ENCODE measurements at places on chromosomes 16 and 17. TPM values are rescaled to one million over a fixed set of nuclear protein-coding genes. Genes with fewer than 3 reads are reported as not detected.

The ATP6V0C gene
- polyA plus RNA-seq, result 642 TPM

- no peak overlapping the region for H3K27ac ChIP-seq
- no peaks in the 10 kb centered on the region for H3K27me3 ChIP-seq
- no peak overlapping the region for H3K4me3 ChIP-seq
- H3K36me3 ChIP-seq, result no peaks in the 10 kb centered on the region
- no peak for DNase-seq
- H3K4me1 ChIP-seq, result peaks cover 4% of the 10 kb centered on the region
These were observed 57.3 kb downstream of the CACNG5 start for GRCh38 chr17:66892246-66892645.

The CBFA2T3 gene
- polyA plus RNA-seq, result 17.5 TPM

GRCh38 chr16:31179747-31180459 lies at the start of gene FUS:
FUS (plus strand) TSS chr16:31180139; CDS start chr16:31180215, 76 bp downstream.
- peaks cover 33% of the 10 kb centered on the region for H3K4me1 ChIP-seq
- peak within 1 kb of the TSS; percentile 96 for H3K27ac ChIP-seq
- DNase-seq, result peak; percentile 88
- no peaks in the 10 kb centered on the region for H3K27me3 ChIP-seq
- peaks cover 27% of the 10 kb centered on the region for H3K36me3 ChIP-seq

DNA sequence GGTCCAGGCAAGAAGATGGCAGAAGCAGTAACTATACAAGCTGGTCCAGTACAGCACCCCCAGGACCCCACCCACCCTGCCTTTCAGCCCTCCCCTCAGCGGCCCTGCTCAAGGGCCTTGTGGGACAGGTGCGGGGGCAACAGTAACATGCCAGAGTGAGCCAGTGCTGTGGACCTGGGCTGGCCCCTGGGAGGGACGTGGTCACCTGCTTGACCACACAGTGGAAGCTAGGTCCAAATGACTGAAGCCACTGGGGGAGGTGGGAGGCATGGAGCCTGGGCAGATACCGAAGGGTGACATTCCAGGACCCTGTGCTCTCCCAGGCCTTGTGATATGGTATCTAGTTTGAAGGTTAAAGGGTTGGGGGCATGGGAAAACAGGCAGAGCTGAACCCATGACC lies 17.3 kb downstream of the ATP6V0D1 start:
- no peak overlapping the region for H3K27ac ChIP-seq
- H3K4me3 ChIP-seq, result no peak overlapping the region
- DNase-seq, result no peak

The ASGR2 gene
- 0.24 TPM for polyA plus RNA-seq

DNA sequence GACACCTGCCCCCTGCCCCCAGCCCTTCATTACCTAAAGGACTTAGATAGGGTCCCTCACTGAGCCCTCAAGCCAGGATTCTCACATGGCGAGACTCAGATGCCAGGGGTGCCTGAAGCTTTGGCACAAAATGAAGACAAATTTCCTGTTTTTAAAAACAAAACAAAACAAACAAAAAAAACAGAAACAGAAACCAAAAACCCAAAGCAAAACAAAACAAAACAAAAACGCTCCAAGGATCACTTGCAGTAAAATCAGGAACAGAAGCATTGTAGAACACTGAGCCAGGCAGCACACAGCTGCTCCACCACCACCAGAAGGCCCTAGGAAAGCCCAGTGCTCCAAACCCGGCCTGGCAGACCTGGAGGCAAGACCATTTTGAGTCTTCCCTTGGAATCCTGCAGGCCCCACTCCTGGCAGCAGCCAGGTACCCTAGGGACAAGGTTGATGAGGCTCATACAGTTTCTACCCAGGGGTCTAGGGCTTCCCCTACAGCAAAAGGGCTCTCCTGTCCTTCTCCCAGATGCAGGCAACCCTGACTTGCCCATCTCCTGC lies 20.8 kb downstream of the MYO18A start:
- DNase-seq, result no peak
- no peaks in the 10 kb centered on the region for H3K27me3 ChIP-seq
- H3K27ac ChIP-seq, result peak overlapping the region; percentile 60
- peaks cover 37% of the 10 kb centered on the region for H3K36me3 ChIP-seq

- H3K27me3 ChIP-seq, result no peaks in the 10 kb centered on the region
- no peak overlapping the region for H3K4me3 ChIP-seq
- DNase-seq, result no peak
These were observed 19.2 kb downstream of the RABEP2 start for GRCh38 chr16:28905800-28906372.

DNA sequence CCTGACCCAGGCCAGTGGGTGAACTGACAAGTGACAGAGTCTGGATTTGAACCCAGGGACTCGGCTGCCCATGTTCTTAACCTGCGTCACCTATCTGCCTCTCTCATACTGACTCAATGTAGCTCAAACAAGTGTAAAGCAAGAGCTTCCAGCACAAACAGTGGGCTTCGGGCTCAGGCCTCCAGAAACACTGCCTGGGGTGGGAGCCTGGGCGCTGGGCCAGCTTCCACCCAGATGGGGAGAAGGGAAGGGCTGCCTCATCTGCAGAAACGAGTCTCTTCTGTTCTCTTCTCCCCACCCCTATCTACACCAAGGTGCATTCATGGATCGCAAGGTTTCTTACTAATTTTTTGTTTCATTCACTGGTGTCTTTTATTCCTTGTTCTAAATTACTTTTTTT lies 1.3 kb downstream of the CDRT4 start:
- peaks cover 3% of the 10 kb centered on the region for H3K36me3 ChIP-seq
- no peaks in the 10 kb centered on the region for H3K27me3 ChIP-seq
- no peak overlapping the region for H3K4me3 ChIP-seq
- no peak overlapping the region for H3K27ac ChIP-seq

DNA sequence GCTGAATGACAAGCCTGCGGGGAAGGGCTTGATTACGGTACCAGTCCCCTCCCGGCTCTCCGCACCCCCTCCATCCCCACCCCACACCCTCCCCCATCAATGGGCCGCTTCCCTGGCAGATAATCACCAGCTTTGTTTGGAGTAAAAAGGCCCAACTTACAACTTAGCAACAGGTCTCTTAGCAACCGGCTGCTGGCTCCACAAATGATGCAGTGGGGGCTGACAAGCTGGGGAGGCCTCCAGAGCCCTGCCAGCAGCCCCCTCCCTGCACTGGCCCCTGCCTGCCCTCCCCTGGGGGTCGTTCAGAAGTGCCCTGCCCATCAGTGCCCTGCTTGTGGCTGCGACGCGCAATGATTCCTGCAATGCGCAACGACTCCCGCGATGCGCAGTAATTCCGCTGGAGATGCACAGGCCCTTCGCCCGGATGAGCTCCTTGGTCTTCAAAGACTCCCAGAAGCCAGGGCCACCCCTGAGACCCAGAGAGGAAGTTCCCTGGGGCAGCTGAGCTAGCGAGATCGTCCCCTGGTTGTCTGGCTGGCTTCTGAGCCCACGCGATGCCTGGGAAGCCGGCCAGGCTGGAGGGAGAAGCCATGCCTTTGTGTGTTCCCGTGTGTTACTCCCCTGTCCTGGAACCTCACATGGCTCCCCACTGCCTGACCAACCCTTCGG lies 23.3 kb downstream of the CPNE2 start:
- H3K4me3 ChIP-seq, result peak overlapping the region; percentile 9
- H3K36me3 ChIP-seq, result peaks cover 74% of the 10 kb centered on the region
- H3K27me3 ChIP-seq, result no peaks in the 10 kb centered on the region
- peaks cover 58% of the 10 kb centered on the region for H3K4me1 ChIP-seq

The SLC5A11 gene
- polyA plus RNA-seq, result 0.22 TPM

DNA sequence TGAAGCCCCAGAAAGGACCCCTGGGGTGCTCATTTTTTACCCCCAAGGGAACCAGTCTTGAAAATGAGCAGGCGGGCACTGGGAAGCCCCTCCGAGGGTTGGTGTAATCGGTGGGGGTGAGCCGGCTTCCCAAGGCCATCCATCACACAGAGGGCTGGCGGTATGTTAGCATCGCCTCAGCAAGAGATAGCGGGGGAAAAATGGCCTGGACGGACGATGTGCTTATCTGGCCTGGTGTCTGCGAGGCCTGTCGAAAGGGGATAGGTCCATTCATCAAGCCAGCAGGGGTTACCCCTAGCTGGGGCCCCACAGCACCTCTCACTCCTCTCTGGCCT lies 188.9 kb downstream of the IRF8 start:
- peaks cover 3% of the 10 kb centered on the region for H3K4me1 ChIP-seq
- DNase-seq, result no peak
- H3K4me3 ChIP-seq, result no peak overlapping the region
- no peaks in the 10 kb centered on the region for H3K36me3 ChIP-seq
- no peaks in the 10 kb centered on the region for H3K27me3 ChIP-seq
- H3K27ac ChIP-seq, result no peak overlapping the region

DNA sequence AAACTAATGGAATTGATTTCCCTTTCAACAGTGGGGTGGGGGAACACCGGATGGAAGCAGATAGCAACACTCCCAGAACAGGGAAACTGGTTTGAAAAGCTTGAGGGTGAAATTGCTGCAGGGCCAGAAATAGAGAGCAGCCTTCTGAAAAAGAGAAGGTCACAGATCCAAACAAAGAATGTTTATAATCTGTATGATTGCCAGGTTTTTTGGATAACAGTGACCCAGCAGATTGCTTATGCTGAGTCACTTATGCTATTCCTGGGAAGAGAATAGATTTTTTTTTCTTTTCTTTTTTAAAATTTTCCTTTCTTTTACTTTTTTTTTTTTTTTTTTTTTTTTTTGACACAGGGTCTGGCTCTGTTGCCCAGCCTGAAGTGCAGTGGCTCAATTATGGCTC lies 641.3 kb downstream of the KCNJ2 start:
- no peaks in the 10 kb centered on the region for H3K36me3 ChIP-seq
- no peak overlapping the region for H3K4me3 ChIP-seq
- no peak overlapping the region for H3K27ac ChIP-seq

The MPG gene
- 43.8 TPM for polyA plus RNA-seq

GRCh38 chr16:6146356-6146755 lies 1048.8 kb upstream of the EEF2KMT start:
- no peaks in the 10 kb centered on the region for H3K36me3 ChIP-seq
- DNase-seq, result no peak
- no peaks in the 10 kb centered on the region for H3K4me1 ChIP-seq

The PPP1R27 gene
- not detected for polyA plus RNA-seq

The GP1BA gene
- polyA plus RNA-seq, result 1.6 TPM

The ZG16 gene
- not detected for polyA plus RNA-seq

DNA sequence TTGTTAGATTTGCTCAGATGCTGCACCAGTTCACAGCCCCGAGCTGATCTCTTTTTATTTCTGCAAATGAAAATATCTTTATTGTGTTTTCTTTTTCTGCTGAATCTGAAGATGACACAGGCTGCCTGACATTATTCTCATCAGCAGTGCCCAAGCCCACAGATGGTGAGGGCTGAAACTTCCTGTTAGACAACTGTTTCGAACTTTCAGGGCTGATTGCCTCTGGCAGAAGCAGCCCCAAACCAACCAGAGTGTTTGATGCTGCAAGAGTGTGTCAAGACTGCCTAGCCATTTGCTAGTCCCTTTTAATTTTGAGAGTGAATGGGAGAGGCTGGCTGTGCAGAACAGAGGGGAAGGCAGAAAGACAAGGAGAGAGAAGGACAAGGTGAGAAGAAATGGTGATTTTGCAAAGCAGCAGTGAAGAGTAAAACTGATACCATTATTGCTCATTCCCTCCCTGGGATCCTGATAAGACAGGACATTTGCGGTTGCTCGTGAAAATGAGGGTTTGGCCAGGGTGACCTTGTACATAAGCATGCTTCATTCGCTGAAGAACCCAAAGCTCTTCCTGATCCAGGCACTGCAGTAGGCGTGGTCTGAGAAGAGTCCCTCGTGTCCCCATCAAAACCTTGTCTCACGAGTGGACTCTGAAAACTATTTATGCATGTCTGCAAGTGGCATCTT lies 77.2 kb downstream of the TMEM114 start:
- no peak overlapping the region for H3K4me3 ChIP-seq
- no peaks in the 10 kb centered on the region for H3K27me3 ChIP-seq
- DNase-seq, result no peak
- H3K4me1 ChIP-seq, result no peaks in the 10 kb centered on the region

The HBA2 gene
- polyA plus RNA-seq, result 1,875 TPM

- H3K4me3 ChIP-seq, result no peak overlapping the region
- H3K27ac ChIP-seq, result no peak overlapping the region
- H3K36me3 ChIP-seq, result no peaks in the 10 kb centered on the region
- DNase-seq, result no peak
- H3K27me3 ChIP-seq, result peaks cover 76% of the 10 kb centered on the region
- peaks cover 19% of the 10 kb centered on the region for H3K4me1 ChIP-seq
These were observed 299.5 kb downstream of the IRF8 start for GRCh38 chr16:86198206-86199118.

DNA sequence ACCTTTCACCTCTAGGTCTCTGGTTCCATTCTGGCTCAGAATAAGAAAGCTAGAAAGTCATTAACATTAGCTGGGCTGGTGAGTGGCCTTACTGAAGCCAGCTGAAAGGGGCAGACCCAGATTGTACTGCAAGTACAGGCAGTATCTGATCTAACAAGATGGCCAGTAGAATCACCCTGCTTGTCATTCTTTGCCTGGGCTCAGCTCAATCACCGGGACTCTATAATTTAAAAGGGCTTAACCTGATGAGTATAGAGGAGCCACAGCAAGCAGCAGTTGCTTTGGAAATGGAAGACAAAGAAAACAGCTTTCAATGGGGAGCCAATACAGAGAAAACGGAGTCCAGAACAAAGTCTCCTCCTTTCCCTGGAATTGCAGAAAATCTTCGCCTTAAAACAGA lies 13.6 kb downstream of the CDH8 start:
- no peak for DNase-seq
- H3K27me3 ChIP-seq, result no peaks in the 10 kb centered on the region
- H3K4me3 ChIP-seq, result no peak overlapping the region
- H3K4me1 ChIP-seq, result no peaks in the 10 kb centered on the region
- H3K27ac ChIP-seq, result no peak overlapping the region

DNA sequence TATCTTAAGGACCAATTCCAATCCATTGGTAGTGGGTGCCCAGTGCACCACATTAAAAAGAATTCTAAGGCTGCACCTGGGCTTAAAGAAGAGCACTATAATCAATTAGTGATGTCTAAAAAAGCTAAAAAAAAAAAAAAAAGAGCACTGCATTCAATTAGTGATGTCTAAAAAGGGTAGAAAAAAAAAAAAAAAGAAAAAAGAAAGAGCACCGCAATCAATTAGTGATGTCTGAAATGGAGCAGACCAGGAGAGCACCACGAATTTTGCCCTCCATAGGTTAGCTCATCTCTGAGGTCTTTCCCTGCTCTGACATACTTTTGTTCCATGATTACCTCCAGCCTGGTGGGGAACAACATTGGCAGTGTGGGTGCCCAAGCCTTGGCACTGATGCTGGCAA lies 18.9 kb upstream of the CYLD start:
- no peak overlapping the region for H3K4me3 ChIP-seq
- no peak overlapping the region for H3K27ac ChIP-seq
- peaks cover 3% of the 10 kb centered on the region for H3K27me3 ChIP-seq
- DNase-seq, result no peak
- no peaks in the 10 kb centered on the region for H3K36me3 ChIP-seq

GRCh38 chr16:363766-364490 lies 6.4 kb downstream of the MRPL28 start:
- H3K4me3 ChIP-seq, result no peak overlapping the region
- peaks cover 31% of the 10 kb centered on the region for H3K36me3 ChIP-seq
- H3K4me1 ChIP-seq, result peaks cover 19% of the 10 kb centered on the region

DNA sequence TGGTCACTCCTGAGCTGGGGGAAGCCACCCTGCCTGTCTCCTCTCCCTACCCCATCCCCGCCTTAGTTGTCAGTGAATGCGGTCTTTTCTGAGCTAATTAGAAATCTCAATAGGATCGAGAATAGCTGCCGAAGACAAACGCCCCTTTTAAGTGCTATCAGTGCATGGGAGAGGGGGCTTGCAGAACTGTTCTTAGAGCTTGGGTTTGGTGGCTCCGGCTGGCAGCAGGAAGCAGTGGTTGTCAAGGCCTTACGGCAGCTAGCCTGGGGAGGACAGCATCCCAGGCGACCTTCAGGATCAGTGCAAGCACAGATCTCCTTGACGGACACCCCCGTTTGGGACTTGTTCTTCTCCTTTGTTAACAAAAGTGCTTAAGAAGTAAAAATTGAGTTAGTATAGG lies 195.1 kb downstream of the CCDC182 start:
- peak overlapping the region; percentile 78 for H3K27ac ChIP-seq
- H3K4me1 ChIP-seq, result peaks cover 82% of the 10 kb centered on the region
- H3K36me3 ChIP-seq, result no peaks in the 10 kb centered on the region
- no peak for DNase-seq
